Ascending aorta (tissue), 2 donors: ENCODE measurements at places on chromosomes 2 and 18. TPM values are rescaled to one million over a fixed set of nuclear protein-coding genes. Genes with fewer than 3 reads are reported as not detected.

The ARHGAP15 gene
- 1.4 TPM for total RNA-seq

The REG3A gene
- total RNA-seq, result not detected

The NTSR2 gene
- total RNA-seq, result not detected

The NPPC gene
- total RNA-seq, result not detected

The ADD2 gene
- total RNA-seq, result 10.2 TPM

The EHBP1 gene
- total RNA-seq, result 19.9 TPM

The KRCC1 gene
- 3.1 TPM for total RNA-seq

The ATP6V1B1 gene
- total RNA-seq, result not detected

The IL36RN gene
- not detected for total RNA-seq

The ZNF513 gene
- 17.7 TPM for total RNA-seq

The SPEG gene
- 390 TPM for total RNA-seq

The NLRC4 gene
- total RNA-seq, result 2.3 TPM

- DNase-seq, result no peak
Observed at GRCh38 chr18:79778291-79778791, 19.4 kb upstream of the KCNG2 start.

DNA sequence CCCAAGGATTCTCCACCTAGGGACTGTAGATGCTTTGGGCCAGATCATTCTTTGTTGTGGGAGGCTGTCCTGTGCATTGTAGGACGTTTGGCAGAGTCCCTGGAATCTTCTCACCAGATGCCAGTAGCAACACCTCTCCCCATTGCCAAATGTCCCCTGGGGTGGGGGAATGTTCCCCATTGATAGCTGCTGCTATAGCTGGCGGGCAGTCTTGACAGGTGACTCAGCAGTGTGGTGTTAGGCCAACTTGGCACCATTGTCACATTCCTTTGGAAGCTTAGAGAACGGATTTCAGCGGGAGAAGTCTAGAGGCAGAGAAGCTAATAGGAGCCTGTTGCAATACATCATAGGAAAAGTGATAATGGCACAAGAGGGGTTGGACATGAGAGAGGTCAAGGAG, 495.7 kb upstream of the SMIM21 start:
- peak; percentile 12 for DNase-seq

DNA sequence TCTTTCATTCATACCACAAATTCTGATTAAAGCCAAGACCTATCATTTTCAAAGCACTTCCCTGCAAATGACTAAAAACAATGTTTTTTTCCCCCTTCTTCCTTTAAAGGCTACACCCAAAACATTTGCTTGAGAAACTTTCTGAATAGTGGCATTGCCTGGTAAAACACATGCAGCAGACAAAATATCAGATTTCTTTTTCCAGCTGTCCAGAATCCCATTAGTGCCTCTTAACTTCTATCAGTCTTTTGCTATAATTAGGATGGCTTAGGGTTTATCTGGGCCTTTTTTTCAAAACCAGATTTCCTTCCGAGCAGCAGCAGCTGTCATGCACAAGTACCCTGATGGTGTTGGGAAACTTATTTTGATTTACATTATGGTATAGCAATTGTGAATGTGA, 50.6 kb downstream of the ALPK2 start:
- no peak for DNase-seq

- DNase-seq, result no peak
Observed at GRCh38 chr18:2087877-2088673, 483.2 kb downstream of the METTL4 start.

DNA sequence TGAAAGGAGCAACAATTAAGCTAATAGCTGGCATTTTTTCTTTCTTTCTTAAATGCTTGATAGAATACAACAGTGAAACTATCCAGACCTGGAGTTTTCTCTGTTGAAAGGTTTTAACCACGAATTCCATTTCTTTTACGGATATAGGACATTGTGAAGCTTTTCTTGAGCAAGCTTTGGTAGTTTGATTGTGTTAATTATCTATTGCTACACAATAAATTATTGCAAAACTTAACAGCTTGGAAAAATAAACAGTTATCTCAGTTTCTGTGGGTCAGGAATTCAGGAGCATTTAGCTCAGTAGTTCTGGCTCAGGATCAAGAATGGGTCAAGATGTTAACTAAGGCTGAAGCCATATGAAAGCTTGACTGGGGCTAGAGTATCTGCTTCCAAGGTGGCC, 11.7 kb downstream of the PHOSPHO2 start:
- no peak for DNase-seq

DNA sequence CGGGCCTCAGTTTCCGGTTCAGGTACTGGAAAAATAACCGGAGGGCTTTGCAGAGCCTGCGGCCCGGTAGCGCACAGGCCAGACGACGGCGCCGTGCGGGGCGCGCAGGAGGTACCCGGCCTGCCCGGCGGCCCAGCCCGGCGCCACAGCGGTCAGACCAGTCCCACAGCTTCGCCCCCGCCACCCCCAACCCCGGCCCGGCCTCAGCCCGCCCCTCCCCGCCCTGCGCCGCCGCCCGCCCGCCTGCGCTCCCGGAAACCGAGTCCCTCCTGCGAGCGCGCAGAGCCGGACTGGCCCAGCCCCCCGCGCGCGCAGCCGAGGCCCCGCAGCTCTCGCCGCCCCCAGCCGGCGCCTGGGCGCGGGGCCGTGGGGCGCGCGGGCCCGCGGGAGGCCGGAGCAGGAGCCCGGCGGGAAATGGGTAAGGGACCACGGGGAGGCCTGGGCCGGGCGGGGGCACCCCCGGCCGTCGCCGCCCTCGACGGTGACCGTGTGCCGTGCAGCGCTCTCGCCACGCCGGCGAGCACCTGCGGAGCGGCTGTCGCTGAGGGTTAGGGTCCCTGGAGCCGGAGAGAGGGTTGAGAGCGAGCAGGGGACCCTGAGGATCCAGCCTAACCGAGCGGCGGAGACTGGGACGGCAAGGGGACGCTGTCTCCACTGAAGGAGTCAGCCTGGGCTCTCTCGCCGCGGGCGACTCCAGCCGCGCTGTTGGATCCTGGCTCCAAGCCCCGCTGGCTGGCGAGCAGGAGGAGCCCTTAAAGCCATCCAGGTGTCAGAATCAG, 16.5 kb upstream of the PSD4 start:
- no peak for DNase-seq

- no peak for DNase-seq
Observed at GRCh38 chr2:31735716-31736115, 155.0 kb upstream of the SRD5A2 start.

DNA sequence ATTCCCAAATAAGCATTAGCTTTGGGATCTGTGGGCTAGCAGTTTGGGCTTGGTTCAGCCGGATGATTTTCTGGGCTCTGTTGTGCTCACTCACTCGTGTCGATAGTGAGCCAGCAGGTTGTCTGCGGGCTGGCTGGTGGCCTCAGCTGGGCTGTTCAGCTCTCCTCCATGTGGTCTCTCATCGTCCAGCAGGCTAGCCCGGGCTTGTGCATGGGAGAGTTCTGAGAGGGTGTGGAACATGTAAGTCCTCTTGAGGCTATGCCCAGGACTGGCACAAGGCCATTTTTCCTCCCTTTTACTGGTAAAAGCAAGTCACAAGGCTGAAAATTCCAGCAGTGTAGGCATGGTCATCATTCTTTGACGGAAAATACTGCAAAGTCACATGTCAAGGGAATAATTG, 38.5 kb downstream of the NTSR2 start:
- DNase-seq, result peak; percentile 52

DNA sequence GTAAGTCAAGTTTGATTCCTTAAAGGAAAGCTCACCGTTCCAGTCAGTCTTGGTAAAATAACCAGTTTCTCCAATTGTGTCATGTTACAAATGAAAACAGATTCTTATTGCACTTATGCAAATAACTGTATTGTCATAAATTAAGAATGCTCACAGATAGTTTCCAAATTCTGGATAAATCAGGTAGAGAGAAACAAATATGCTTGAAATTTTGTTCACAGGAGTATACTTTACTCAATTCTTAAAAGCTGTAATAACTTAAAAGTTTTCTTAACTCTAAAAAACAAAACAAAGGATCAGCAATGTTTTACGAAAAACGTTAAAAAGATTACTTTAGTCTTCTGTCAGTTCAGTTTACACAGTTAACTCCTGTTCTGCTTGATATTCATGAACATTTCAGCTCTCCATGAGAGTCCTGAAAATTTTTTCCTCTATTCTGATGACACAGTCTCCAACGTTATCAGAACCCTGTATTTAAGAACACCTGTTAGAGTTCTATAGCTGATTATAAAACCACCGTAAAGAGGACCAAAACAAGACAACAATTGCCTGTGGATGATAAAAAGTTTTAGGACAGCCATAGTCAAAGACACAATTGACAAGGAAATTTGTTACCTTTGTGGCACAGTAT, 4.4 kb downstream of the GAL3ST2 start:
- DNase-seq, result no peak

GRCh38 chr2:26578113-26578458, 63.1 kb downstream of the CIB4 start:
- DNase-seq, result no peak

- DNase-seq, result no peak
Observed at GRCh38 chr18:36066686-36067054, 689 bp downstream of the RPRD1A start.

DNA sequence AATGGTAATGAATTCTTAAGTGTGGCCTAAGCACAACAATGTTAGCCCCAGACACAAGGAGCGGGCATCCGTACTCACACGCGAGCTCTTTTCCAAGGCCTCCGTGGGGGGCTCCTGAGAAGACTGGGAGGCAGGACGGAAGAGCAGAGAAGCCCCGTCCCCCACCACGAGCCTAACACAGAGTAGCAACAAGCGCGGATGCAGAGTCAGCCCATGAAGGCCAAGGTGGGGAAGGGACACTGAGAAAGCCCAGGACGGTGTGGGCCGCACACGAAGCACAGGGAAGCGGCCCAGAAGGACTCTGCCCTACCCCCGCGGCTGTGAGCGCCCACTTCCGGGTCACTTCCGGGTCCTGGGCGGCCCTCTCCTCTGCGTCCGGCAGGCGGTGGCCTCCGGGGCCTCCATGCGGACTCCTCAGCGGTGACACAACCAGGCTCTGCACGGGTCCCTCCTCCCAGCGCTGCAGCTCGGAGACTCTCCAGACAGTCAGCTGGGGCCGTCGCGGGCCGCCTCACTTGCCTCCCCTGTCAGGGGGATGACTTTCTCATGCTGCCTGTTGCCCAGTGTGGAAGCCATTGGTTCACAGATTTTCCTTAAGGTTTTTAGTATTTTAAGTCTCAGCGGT, 151.5 kb downstream of the MTCL1 start:
- DNase-seq, result no peak

DNA sequence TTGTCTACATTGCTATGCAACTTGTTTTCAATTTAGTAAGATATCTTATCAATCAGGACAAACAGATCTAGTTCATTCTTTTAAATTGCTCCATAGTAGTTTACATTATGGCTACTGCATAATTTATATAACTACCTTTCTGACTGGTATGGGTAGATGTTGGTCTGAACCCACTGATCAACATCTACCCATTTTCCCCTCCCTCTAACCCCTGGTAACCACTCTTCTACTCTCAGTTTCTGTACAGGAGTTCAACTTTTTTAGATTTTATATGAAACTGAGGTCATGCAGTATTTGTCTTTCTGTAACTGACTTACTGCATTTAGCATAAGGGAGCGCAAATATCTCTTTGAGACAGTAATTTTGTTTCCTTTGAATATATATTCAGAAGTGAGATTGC, 73.2 kb downstream of the ITSN2 start:
- DNase-seq, result no peak

- DNase-seq, result no peak
Observed at GRCh38 chr2:67130531-67131256, 266.4 kb upstream of the ETAA1 start.

GRCh38 chr2:170733798-170734600, 18.9 kb downstream of the SP5 start:
- DNase-seq, result no peak

DNA sequence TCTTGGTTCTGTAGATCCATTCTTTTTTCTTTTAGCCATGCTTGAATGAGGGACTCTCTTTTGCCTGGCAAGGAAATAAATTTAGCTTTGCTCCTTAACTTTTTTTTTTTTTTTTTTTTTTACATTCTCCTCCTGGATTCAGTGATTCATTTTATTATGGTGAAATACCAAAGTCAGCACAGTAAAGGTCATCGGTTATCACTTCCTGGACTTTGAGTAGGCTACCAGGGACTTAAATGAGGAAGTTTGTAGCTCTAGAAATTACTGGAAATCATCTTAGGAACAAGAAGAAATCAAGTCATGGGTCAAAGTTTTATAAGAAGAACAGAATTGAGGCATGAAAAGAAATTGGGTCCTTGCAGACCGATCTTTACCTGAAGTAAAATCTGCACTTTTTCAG, 75.0 kb downstream of the SOCS6 start:
- DNase-seq, result no peak

DNA sequence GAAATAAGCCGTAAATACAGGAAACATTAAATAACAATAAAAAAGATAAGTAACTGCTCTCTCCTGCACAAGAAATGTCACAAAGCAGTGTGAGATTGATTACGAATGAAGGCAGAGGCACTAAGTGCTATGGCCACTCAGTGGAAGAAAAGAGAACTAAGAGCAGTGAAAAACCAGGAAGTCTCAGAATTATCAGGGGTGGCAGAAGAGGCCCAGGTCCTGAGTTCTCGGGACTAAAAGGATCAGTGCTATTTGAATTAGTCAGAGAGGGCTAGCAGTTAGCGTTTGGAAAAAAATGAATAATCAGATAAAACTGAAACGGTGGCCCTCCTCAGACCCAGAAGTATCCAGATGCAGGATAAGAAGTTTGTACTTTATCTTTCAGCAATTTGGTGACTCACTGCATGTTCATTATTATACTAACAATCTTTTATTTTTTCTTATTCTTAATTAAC, 367.1 kb downstream of the ZEB2 start:
- no peak for DNase-seq
